ENCODE measurements at places on chromosomes 1 and 21.

DNA sequence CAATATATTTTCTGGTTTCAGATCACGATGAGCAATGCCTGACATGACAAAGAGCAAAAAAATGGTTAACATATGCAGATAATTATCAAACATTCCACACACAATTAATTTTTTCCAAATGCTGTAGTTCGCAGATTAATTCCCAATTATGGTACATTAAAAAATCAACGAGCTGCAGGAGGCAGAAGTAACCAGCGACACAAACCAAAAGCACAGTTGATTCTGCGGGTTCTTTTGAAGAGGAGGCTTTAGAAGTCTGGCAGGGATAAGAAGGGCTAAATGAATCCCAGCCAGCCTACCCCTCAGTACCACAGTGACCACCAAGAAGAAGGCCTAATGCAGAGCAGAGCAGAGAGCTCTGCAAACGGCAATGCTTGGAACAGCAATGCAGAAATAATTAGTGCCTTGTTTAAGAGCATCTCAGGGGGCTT lies 17.0 kb upstream of the KNCN start:
- DNase-seq: no peak

GRCh38 chr1:159014003-159014571 lies 4.4 kb downstream of the IFI16 start:
- DNase-seq: no peak

DNA sequence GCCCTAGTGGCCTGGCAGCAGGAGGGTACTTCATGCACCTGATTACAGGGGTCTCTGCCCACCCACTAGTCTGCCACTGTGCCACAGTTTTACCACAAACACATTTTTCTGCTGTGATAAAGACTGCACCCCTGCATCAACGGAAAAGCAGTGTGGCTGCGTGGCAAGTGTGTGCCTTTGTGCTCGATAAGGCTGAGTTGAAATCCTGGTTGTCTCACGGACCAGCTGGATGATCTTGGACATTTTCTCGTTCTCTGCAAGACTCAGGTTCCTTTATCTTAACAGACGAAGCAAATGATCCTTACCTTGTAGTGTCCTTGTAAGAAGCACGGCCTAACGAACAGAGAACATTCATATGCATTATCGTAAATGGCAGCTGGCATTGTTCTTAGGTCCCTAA lies 10.2 kb downstream of the GRHL3 start:
- DNase-seq: no peak

GRCh38 chr1:11982010-11982392 lies 1.8 kb downstream of the MFN2 start:
- DNase-seq: no peak

- no peak for DNase-seq
Observed at GRCh38 chr1:7591565-7591964, 179.5 kb upstream of the VAMP3 start.

DNA sequence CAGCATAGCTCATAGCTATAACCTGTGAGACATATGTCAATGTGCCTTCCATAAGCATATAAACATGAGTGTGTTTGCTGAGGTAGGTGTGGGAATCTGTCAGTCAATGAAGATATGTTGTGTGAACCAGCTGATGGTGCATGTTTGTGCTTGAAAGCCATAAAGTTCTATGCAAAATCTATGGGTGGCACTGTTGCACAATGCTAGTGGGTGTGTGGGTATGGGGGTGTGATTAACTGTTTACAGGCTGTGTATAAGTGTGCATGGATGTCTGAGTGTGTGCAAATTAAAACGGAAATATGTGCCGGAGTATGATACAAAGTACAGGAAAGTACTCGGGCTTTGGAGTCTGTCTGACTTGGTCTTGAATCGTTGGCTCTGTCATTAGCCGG lies 1.0 kb upstream of the ATP2B4 start:
- DNase-seq: no peak

- peak; percentile 51 for DNase-seq
Observed at GRCh38 chr1:68321084-68321685, 88.9 kb upstream of the WLS start.
